Osteoblast (primary cell): ENCODE measurements at places on chromosomes 7 and 10.
A peak's percentile ranks its signal among the peaks of the same experiment; 100 is the strongest.

GRCh38 chr7:151351027-151351426 is 9.4 kb downstream of the NUB1 start:
- no peak for DNase-seq

DNA sequence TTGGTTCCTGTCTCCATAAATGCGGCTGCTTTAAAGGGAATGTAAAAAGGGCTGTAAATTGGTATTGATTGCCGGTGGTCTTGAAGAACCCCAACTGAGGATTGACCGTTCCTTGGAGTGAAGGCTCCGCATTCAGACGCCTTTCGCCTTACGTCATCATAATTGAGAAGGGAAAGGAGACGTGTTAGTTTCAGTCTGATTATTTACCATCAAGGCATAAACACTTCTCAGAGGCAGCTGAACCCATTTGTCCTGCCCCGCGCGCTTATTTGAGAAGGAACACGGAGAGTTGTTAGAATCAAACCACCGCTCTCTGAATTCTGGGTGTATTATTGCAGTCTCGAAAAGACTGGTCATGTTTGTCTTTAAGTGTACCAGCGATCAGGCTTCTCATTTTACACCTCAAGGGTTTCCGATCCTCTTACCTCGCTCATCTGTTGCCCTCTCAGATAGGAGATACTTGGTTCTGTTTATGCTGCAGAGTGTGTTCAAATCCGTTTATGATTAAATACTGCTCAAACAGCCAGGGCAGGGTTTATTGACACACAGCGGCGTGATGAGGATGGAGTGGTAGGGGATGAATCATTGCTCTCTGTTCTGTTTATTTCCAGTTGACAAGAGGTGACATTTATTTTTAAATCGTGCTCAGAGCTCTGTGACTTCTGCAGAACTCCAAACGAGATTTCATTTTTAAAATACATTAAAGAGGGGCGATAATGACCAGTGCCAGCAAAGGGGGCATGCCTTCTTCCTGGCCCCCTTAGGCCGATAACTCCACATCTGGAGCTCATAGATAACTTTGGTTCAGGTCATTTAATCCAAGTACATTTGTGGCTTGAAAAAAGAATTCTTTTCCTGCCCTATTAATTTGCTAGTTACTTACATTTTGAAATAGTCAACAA is 30.4 kb downstream of the FOXK1 start:
- DNase-seq = peak; percentile 90

DNA sequence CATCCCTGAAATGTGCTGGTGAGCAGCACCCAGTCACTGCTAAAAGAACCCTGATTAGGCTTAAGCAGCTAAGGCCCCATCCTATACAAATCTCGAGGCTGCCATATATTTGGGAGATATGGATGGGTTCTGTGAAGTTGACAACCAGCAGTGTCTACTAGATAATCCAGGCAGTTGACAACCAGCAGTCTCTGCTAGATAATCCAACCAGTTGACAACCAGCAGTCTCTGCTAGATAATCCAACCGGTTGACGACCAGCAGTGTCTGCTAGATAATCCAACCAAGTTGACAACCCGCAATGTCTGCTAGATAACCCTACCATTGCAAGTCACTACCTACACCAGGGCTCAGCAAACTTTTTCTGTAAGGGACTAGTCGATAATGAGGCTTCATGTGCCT is 58.3 kb upstream of the KDM7A start:
- DNase-seq = no peak

GRCh38 chr7:7272294-7272693 is 90.0 kb downstream of the C1GALT1 start:
- DNase-seq = no peak

GRCh38 chr7:18109762-18110161 is 82.1 kb upstream of the PRPS1L1 start:
- DNase-seq = no peak

- DNase-seq = peak; percentile 38
Observed at GRCh38 chr10:26937371-26937770, 76.6 kb upstream of the ABI1 start.

- DNase-seq = peak; percentile 93
Observed at GRCh38 chr10:132329565-132330485, 2.2 kb upstream of the LRRC27 start.

DNA sequence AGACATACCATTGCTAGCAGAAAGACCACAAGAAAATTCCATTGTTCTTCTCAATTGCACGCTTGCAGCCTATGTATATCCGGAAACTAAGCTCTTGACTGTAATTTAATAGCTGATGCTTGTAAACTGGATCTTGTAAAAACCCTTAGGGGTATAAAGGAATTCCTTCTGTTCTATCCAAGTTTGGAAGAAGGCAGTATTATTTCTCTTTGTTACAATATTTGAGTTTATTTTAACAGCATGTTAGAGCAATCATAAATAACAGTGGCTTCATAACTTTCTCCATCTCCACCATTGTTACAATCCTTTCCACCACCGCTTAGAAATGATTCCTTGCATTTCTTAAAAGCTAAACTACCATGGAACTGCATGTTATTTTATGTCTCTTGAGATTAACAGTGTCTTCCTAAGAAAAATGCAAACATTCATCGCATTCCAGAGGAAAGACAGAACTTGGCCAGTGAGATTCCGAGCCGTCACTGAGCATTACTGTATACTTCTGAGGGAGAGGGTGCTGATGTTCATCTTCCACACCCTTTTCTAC is 92.5 kb downstream of the TRIL start:
- DNase-seq = no peak

GRCh38 chr7:103560136-103560535 is 114.1 kb upstream of the SLC26A5 start:
- DNase-seq = no peak

DNA sequence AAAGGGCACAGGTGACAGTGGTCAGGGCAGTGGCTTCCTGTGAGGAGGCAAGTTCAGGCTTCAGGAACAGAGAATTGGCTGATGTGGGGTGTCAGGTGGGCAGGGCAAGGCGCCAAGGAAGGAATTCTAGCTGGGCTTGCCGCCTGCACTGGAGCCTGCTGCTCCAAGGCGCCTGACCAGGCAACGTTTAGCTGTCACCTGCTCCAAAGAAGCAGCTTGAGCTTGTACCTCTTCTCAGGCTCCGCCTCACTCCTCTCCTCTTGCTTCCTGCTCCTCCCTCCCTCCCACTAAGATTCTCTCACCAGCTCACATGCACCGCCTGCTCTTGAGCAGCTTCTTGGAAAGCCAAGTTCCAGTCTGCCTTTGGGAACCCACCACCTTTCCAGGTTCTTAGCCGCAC is 187.4 kb upstream of the GRB10 start:
- DNase-seq = no peak

DNA sequence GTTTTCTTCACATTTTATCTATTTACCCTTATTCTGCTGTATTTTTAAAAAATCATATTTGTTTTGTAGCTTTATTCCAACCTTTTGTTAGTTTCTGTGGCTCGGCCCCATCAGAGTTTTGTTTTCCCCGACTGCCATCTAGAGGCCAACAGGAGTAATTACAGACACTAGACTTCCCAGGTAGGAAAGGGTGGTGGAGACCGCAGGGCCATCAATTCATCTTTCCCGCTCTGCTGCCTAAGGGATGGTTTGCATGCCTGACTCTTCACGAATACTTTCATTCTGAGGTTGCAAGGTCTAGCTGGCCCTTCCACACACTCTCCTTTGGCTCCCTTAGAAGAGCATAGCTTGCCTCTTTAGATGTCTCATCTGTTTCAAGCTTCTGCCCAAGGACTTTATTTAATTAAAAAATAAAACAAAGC is 38.3 kb downstream of the LYZL2 start:
- DNase-seq = no peak

GRCh38 chr10:112708461-112708860 is 241.6 kb upstream of the TCF7L2 start:
- DNase-seq = no peak

DNA sequence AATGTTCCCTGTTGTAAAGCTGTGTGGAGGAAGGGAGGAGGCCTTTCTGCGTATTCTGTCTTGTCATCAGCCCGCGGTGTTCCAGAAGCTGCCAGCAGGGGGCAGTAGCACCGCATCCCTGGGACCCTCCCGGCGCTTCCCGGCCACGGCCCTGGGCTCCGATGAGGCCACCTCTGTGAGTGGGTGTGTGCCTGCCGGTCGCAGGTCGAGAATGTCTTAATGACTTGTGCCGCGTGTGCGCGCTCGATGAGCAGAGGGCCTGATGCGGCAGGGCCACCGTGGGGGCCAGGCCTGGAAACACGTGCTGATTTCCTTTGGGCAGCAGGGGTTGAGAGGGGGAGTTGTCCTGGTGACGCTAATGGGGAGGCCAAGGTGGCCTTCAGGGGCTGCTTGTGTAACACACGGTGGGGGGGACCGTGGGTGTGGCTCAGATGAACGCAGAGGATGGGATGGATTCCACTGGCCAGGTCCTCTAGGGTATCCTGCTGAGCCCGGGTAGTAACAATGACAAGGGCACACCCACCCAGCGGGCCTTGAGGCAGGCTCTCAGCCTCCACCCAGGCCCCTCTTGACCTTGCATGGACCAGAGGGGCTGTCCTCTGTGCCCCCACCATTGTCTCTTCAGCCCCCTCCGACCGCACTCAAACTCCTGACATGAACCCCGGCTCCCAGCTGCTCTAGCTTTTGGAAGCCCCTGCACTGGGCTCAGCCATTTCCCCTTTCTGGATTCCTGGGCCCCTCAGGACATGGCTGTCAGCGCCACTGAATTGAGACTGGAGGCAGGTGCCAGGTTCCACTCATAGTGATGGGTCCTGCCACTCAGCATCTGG is 135.9 kb upstream of the PODXL start:
- DNase-seq = peak; percentile 94

- DNase-seq = peak; percentile 65
Observed at GRCh38 chr7:20798694-20799121, 12.0 kb upstream of the SP8 start.

GRCh38 chr7:51316666-51317581 is at the start of gene COBL:
TSS of gene COBL (minus strand) at chr7:51316809. CDS start at chr7:51316633, 176 bp downstream.
- no peak for DNase-seq

DNA sequence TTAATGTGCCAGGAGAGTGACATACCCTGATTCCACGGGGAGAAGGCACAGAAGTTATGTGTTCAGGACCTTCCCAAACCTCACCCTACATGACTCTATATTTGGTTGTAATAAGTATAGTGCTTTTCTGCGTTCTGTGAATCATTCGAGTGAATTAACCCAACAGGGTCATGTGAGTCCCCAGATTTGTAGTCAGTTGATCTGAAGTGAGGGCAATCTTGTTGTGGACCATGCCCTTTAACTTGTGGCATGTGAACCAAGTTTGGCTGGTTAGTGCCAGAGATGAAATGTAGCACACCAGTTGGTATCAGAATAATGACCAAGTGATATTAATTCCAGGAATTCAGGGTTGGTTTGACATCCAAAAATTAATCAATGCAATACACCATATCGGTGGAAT is 70.2 kb downstream of the NHLRC2 start:
- no peak for DNase-seq

DNA sequence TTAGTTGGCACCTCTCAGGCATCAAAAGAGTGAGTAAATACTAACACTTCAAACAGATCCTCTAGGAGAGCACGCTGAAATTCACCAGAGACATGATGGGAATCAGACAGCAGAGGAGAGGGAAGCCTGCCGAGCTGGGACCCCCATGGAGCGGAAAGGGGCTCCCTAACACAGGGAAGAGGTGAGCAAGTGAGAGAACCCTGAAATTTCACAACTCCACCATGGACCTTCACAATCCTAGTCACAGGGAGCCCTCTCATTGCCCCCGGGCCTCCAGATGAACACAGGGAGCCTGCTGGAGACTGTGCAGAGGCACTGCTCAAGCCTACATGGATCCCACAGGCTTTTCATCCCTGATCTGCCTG is 59.2 kb upstream of the ANTXRL start:
- no peak for DNase-seq

- no peak for DNase-seq
Observed at GRCh38 chr10:105769248-105770184, 1128.4 kb downstream of the SORCS3 start.

GRCh38 chr7:39540320-39540719 is 25.9 kb upstream of the YAE1 start:
- DNase-seq = no peak

DNA sequence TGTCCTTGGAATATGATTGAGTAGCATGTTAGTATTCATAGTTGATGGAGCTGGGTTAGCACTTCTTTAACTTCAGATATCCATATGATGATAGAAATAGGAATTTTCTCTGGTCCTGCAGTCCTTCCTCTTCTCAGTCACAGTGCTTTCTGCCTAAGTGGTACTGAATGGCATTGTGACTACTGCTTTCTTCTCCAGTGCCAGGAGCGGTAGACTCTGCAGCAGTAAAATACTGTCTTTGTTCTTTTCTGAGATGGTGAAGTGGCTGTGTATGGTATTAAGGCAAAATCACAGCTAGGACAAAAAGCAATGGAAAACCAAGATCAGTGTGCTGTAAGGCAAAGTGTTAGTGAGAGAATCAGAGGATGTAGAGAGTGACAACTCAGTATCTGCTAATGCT is 46.6 kb downstream of the C1GALT1 start:
- no peak for DNase-seq

DNA sequence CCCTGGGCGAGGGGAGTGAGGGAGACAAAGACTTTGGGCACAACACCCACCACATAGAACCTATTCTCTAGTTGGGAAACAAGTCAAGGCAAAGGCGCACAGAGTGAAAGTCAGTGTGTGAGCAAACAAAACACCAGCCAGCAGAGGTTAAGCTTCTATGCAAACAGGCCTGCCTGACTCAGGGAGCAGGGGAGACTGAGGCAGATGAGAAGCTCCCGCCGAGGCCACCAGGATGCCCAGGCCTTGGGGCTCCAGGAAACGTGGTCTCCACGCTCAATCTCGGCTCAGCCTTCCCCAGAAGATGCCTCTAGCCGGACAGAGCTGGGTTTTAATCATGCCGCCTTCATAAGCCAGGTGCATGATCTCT is 74.1 kb upstream of the KCNMA1 start:
- DNase-seq = no peak

DNA sequence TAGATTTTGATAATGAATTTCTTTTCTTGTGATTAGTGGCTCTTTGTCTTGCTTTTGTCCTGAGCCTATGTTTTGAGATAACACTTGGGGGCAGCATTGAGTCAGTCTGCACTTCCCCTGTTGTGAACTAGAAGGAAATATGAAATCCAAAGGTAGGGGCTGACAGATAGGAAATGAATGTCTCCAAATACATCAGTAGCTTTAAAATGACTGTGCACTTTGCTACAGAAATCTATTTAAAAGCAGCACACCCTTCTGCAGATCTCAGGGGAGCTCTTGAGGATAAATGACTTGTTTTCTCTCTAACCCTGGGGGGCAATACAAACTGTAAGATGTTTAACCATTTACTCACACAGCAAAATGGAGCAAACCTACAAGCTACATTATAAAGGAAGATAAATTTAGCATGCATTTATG is 176.0 kb upstream of the MYO3A start:
- DNase-seq = no peak

GRCh38 chr7:36929791-36930190 is 205.5 kb upstream of the AOAH start:
- DNase-seq = no peak

GRCh38 chr10:4450981-4451908 is 374.8 kb upstream of the AKR1E2 start:
- peak; percentile 62 for DNase-seq

- peak; percentile 45 for DNase-seq
Observed at GRCh38 chr7:5671046-5671445, 110.4 kb downstream of the RNF216 start.

GRCh38 chr10:26334932-26335573 is 103.1 kb upstream of the APBB1IP start:
- peak; percentile 77 for DNase-seq
